ENCODE measurements at places on chromosomes 6 and 20.

DNA sequence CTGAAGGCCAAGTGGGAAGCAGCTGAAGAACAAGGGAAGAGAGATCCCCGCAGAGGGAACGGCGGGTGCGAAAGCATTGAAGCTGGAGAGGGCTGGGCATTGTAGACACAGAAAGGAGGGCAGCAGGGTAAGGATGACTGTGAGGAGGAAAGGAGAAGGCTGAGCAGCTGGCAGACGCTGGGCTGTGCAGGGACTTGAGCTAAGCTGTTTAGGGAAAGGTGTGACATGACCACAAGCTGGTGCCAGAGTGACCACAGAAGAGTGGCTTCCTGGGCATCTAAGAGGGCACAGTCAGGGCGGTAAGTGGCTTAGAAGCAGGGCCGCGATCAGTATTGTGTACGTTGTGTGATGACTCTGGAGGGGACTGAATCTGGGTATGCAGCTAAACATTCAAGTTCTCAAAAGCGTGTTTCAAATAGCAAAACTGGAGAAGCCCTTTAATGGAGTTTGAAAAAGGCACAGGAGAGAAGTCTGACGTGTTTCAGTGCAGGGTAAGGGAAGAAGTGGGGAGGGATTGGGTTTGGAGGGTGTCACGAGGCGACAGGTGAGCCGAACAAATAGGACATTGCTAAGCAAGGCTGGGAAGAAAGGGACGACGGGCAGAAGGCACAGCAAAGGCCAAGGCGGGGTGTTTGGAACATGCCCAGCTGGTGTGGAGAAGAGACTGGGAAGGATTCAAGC lies 46.1 kb upstream of the ARFGEF2 start:
- no peak for DNase-seq

GRCh38 chr20:46251211-46251673 lies 57.1 kb downstream of the CDH22 start:
- no peak for DNase-seq

GRCh38 chr6:17472653-17473183 lies 79.3 kb downstream of the CAP2 start:
- DNase-seq = no peak

DNA sequence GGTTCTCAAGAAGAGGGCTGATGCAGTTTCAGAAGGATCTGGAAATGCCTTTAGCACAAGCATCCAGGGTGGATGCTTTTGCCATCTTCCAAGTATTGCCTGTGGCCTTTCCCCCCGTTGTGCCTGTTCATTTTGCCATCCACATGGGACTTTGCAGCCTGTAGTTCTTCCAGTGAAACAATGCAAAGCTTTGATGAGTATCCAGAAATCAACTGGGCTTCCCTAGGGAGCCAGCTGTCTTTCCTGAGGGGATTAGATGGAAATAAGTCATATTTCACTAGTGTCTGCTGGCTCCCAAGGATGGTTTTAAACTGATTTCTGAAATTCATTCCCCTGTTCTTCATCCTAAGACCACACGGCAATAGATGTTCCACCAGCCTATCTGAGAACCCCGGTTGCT lies 63.3 kb downstream of the CAP2 start:
- DNase-seq = no peak

GRCh38 chr20:40869218-40870147 lies 159.1 kb upstream of the TOP1 start:
- no peak for DNase-seq

DNA sequence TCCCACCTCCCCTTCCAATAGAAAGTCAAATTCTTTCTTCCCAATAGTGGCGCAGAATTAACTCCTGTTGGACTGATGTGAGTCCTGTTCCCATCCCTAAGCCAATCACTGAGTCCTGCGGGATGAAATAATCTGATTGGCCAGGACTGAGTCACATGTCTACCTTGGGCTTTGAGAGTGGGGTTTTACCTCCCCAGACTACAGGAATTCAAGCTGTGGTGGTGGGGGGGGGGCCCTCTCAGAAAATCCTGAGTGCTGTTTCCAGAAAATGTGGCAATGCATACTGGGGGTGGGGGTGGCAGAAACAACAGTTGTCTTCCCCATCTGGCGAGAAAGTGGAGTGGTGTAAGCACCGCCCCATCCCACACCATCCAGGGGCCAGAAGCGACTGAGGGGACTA lies 65.7 kb downstream of the CTCFL start:
- DNase-seq = no peak

- no peak for DNase-seq
Observed at GRCh38 chr20:528923-529604, 14.5 kb downstream of the CSNK2A1 start.

DNA sequence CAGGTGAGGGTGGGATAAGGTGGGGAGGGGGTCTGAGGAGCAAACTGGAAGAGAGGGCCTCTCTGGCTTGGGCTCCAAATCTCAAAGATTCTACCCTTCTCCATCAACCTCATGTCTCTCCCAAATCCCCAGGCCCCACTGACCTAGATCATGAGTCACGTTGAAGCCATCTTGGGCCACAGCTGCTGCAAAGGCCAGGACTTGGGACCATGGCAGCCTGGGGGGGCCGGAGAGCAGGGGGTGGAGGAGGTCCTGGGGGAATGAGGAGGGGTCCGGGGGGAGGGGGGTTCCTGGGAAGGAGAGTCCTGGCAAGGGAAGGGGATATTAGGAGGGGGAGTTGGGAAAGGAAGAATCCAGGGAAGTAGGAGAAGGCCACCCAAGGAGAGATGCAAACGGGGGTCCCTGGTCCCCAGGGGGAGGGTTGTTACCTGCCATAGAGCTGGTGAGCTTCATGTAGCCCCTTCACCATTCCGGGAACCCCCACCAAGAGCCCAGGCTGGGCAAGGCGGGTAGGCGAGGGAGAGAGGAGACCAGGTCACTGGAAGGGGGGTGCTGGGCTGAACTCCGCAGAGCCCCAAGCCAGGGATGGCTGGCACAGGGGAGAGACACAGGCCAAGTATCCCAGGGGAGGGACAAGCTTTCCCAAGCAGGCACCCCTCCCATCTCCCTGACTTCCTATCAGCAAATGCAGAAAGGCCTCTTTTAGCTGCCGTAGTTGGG lies 12.7 kb downstream of the GGT7 start:
- DNase-seq = no peak

- no peak for DNase-seq
Observed at GRCh38 chr6:87105823-87106222, 10.9 kb upstream of the CGA start.

DNA sequence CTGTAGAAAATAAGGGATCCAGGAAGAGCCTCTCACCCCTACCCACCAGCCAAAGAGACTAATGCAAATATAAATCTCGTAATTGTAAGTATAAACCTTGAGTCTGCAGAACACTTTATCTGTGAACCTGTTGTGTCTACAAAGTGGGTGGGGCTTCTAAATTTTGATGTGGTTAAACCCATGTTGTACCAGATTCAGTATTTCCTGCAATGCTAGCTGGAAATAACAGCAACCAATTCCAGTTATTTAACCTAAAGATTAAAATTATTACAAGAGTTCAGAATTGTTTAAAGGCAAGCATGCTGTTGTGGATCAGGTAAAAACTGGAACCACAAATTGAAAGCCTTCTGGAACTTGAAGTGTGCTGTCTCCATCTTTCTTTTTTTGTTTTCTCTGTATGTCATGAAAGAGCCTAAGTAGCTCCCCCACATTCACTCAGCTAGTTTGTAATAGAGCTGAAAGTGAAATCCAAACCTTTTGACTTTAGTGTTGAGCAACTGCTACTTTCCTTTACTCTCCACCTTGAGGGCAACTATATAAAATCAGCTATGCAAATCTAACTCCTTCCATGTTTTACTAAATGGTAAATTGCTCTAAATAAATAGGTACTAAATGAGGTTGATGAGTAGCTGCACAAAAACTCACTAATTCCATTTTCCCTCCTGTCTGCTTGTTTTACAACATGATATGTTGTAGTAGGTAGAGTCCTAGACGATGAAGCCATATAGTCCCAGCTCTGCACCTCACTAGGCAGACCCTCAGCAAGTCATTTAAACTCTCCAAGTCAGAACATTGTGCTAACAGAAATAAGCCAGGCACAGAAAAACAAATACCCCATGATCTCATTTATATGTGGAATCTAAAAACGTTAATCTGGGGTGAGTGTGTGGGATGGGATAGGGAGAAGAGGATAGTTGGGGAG lies 17.9 kb upstream of the THEMIS start:
- no peak for DNase-seq

GRCh38 chr20:58701431-58702160 lies 9.0 kb downstream of the NPEPL1 start:
- no peak for DNase-seq

DNA sequence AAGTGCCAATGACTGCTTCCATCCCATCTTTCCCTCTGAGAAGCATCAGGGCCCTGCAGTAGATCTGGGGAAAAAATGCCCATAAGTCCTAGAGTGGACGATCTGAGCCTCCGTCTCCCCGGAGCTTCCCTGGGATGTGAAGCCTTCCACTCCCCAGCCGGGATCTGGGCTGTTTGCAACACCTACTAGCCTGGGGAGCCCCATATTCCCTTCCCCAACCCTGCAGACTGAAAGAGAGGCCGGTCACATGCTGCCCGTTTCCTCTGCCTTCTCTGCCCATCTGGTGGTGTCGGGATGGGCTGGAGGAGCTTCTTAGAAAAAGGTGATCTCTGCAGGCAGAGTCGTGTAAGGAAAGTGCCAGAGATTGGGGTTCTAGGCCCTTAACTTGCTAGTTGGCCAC lies 1.1 kb downstream of the SNPH start:
- no peak for DNase-seq

GRCh38 chr6:52922161-52922560 lies 12.7 kb upstream of the GSTA3 start:
- no peak for DNase-seq

DNA sequence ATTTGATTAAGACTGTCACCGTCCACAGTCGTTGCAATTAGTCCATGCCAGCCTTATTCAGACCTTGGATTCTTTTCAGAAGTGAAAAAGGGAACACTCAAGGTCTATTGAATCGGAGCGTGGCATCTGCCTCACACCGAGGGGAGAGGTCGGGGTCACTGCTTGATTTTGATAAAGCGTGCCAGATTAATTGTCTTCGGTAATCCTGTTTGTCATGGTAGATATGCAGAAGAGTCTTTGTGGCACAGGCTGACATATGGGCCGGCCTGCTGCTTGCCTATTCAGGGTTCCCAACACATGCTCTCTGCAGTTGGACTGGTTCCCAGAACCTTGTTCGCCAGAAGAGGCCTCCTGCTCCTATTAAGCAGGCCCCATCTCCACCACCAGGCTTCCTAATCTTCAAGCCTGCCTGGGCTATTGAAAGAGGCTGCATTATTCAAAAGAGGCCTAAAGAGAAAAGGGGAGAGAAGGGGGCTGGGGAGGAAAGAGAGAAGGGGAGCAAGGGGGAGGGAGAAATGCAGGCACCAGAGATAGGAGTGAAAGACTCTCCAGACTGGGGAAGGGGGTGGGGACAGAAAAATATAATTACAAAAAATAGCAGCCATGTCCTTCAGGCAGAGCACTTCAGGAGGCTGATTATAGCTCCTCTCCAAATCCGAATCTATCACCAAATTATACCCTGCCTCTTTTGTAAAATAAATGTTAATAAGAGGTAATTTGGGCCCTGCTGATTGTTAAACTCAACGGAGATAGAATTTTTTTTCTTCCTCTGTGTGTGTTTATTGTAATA lies 611.3 kb downstream of the HDGFL1 start:
- DNase-seq = no peak

DNA sequence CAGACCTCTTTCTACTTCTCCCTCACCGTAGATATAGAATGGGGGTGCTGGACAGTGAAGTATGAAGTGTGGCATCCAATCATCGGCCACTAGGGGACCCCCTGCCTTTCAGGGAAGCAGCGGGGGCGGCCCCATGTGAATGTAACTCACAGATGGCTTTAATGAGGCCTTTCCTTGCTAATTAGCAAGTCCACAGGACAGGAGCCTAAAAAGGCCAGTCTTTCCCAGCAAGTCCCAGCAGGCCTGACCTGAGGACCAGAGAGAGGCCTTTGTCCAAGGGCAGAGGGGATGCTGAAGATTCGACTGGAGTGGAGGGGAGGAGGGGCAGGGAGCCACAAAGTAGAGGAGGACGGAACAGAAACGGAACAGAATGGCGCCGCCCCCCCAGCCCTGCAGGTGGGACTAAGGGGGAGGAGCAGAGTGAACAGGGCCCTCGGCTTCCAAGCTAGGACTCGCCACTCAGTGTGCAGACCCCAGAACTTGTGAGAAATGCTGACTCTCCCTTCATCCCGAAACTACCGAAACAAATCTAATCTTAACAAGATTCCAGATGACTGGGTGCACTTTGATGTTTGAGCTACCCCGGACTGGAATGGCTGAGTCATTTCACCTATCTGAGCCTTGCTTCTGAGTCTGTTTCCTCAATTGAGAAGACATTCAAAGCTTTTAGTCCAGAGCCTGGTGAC lies 5.8 kb downstream of the C6orf132 start:
- peak; percentile 33 for DNase-seq

- DNase-seq = no peak
Observed at GRCh38 chr6:33755070-33755869, 8.6 kb upstream of the IP6K3 start.

- DNase-seq = no peak
Observed at GRCh38 chr6:108968325-108969316, 120.4 kb downstream of the ARMC2 start.

GRCh38 chr20:20741087-20742045 lies 28.9 kb upstream of the RALGAPA2 start:
- no peak for DNase-seq

GRCh38 chr6:130466748-130467061 lies 100.9 kb downstream of the TMEM200A start:
- no peak for DNase-seq

DNA sequence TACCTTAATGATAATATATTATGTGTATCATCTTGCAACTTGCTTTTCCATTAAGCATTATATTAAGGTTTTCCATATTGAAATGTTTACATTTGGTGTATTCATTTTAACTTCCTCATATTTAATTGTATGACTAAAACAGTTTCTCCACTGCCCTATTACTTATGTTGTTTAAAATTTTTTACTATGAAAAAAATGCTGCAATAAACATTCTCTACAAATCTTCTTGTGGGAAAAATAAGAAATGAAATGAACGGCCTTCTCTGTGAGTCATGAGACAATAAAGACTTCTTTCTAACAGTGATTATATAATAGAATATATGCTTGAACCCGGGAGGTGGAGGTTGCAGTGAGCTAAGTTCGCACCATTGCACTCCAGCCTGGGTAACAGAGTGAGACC lies 25.5 kb downstream of the FASTKD5 start:
- no peak for DNase-seq

GRCh38 chr6:96923871-96924493 lies 546 bp upstream of the KLHL32 start:
- no peak for DNase-seq

GRCh38 chr20:57076152-57076652 lies 190.2 kb downstream of the BMP7 start:
- no peak for DNase-seq

- no peak for DNase-seq
Observed at GRCh38 chr20:41446456-41446855, 79.8 kb upstream of the EMILIN3 start.

All from activated naive CD8-positive, alpha-beta T cell treated with anti-CD3 and anti-CD28 coated beads, Interleukin-2, amount 10 ng/mL, durations not matched to agents 7 days and 5 days (primary cell).